ENCODE measurements at places on chromosomes 1 and 21.
A peak's percentile ranks its signal among the peaks of the same experiment; 100 is the strongest.

- DNase-seq, result no peak
Measured at GRCh38 chr1:31308036-31308435, 11.2 kb downstream of the ZCCHC17 start.

- no peak for DNase-seq
Measured at GRCh38 chr1:10745886-10746455, 50.5 kb downstream of the CASZ1 start.

DNA sequence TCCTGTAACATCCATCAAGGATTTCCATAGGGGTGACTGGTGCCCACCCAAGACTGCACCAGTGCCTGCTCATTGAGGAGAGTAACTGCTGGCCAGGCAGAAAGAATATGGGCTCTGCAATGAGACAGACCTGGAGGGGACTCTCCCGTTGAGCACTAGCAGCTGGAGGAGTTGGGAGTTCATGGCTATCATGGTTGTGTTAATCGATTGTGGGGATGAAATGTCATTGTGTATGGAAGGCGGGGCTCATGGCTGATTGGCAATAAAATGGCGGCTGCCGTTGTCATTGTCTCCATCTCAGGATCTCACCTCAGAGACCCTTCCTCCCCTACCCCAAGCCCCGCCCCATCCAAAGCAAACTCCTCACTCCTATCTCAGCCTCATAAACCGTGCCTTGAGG, 3.9 kb downstream of the TMEM125 start:
- DNase-seq, result no peak

DNA sequence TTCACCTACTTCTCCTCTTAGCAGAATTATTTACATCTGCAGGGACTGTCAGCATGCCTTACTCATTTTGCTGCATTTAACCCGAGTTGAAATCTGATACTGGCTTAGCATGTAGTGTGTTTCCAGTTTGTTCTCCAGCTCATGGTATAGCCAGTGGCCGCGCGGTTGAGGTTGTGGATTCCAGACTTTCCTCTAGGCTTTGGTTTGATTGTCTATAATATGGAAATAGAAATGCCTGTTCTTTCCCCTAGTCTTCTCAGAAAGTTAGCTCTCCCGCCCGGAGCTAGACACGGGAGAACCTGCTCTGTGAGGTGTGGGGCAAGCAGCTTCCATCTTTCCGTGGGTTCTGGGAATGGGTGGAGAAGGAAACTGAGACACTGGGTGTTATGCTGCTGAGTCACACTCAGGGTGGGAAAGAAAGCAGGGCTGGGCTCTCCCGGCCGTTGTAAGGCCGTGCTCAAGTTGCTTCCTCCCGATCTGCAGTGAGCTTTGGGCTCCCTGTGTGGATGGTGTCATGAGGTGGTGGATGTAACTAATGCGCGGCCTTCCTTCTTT, 206.8 kb upstream of the TMEM51 start:
- no peak for DNase-seq

DNA sequence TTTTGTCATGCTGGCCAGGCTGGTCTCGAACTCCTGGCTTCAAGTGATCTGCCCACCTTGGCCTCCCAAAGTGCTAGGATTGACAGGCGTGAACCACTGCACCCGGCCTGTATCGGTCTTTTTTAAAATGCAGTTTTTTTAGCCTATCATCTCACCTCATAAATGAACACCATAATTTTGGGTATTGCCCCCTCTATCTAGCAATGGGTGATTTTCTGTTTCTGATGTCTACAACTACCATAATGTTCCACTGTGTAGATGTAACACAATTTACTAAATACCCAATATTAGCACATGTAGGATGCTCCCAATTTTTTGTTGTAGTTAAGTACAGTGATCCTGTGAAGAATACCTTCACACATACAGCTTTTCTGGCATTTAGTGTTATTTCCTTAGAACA, 2.0 kb upstream of the CAMTA1 start:
- no peak for DNase-seq

- DNase-seq, result no peak
Measured at GRCh38 chr1:26075421-26076144, 8.2 kb upstream of the TRIM63 start.

- no peak for DNase-seq
Measured at GRCh38 chr1:170731566-170732251, 67.8 kb downstream of the PRRX1 start.

GRCh38 chr1:44084998-44085675, 33.5 kb upstream of the KLF17 start:
- no peak for DNase-seq

GRCh38 chr1:212007886-212008285, 27.5 kb downstream of the INTS7 start:
- no peak for DNase-seq

DNA sequence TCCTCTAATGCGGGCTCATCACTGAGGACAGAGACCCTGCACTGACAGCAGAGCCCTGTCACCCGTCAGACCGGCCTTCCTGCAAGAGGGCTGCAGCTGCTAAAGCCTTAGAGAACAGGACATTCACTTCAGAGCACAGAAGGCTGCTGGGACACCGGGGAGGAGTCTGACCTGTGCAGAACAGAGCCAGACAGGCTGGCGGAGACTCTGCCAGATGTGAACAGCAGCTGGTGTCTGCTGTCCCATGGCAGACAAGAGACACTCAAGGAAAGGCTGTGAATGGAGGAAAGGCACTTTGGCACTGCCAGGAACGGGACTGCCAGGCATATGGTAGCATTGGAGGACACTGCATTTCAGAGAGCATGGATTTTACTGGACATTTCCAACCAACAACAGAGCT, 21.4 kb downstream of the MRAP start:
- DNase-seq, result peak; percentile 67

- DNase-seq, result no peak
Measured at GRCh38 chr1:7786795-7787194, 2.7 kb downstream of the PER3 start.

DNA sequence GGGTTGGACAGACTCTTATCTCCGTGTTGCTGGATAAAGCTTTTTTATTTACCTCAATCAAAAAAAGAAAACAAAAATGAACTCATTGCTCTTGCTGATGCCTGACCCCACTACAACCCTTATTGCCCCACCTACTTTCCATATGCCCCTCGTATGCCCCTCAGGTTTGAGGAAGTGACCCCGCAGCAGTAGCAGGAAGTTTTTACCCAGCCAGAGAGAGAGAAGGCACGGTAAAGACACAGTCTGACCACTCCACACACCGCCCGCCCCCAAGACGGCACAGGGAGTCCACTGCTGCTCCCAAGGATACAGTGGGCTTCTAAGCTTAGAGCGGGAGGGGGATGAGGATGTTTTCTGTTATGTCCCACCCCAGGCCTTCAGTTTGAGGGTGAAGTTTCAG, 9.8 kb downstream of the PLEKHO1 start:
- no peak for DNase-seq

DNA sequence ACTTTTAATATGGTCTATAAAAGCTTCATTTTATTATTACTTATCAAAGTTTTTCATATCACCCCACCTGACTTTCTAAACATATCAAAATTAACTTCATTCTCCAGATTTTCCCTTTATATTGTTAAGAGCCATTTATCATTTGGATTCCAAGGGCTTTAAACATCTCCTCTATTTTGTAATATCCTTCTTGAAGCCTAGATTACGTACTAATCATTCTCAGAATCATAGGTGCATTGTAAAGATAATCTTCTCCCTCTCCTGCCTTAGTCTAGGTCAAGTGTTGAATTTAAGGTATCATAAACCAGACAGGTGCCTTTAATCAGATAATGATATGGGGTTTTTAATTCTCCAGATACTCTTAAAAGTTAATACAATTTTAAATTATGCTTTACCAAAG, 128.3 kb downstream of the LRRC40 start:
- DNase-seq, result no peak

GRCh38 chr1:224526771-224527170, 89.3 kb upstream of the CNIH3 start:
- no peak for DNase-seq

GRCh38 chr21:45423968-45424853, 19.2 kb downstream of the COL18A1 start:
- DNase-seq, result no peak

GRCh38 chr1:221228594-221228993, 349.4 kb downstream of the HLX start:
- DNase-seq, result no peak

- peak; percentile 43 for DNase-seq
Measured at GRCh38 chr1:151472856-151473731, 13.8 kb upstream of the POGZ start.

- DNase-seq, result no peak
Measured at GRCh38 chr1:218473522-218473921, 128.4 kb downstream of the TGFB2 start.

DNA sequence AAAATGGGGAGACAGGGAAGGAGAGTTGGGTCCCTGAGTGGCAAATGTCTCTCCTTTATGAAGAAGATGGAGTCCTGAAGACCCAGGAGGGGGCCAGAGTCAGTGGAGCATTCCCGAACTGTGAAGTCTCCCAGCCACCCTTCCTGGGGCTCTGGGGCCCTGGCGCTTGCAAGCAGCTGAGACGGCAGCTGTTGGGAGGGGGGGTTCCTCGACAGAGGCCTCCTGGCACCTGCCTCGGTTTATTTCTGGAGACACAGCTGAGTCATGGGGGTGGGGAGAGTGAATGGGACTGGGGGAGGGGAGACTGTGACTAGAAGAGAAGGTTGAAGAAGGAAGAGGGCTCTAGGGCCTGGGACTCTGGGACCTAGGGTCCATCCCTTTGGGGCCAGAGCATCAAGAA, 14.0 kb downstream of the NES start:
- DNase-seq, result no peak

- no peak for DNase-seq
Measured at GRCh38 chr1:95278173-95279006, 44.4 kb downstream of the RWDD3 start.

- DNase-seq, result no peak
Measured at GRCh38 chr1:169974067-169974466, 80.4 kb upstream of the SCYL3 start.

- DNase-seq, result no peak
Measured at GRCh38 chr1:202037706-202038296, 27.4 kb downstream of the ELF3 start.

DNA sequence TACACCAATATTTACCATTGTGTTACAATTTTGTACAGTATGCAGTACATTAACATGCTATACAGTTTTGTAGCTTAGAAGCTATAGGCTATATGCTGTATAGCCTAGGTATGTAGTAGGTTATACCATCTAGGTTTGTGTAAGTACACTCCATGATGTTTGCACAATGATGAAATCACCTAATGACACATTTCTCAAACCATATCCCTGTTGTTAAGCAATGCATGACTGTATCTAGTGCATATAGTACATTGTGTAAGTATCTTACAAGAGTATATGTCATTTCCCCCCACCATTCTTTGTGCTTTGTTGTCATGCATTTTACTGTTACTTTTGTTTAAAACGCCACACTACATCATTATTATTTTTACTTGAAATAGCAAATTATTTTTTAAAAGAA, 65.7 kb upstream of the RNF11 start:
- no peak for DNase-seq

- DNase-seq, result no peak
Measured at GRCh38 chr1:229224308-229224707, 46.6 kb upstream of the RAB4A start.

DNA sequence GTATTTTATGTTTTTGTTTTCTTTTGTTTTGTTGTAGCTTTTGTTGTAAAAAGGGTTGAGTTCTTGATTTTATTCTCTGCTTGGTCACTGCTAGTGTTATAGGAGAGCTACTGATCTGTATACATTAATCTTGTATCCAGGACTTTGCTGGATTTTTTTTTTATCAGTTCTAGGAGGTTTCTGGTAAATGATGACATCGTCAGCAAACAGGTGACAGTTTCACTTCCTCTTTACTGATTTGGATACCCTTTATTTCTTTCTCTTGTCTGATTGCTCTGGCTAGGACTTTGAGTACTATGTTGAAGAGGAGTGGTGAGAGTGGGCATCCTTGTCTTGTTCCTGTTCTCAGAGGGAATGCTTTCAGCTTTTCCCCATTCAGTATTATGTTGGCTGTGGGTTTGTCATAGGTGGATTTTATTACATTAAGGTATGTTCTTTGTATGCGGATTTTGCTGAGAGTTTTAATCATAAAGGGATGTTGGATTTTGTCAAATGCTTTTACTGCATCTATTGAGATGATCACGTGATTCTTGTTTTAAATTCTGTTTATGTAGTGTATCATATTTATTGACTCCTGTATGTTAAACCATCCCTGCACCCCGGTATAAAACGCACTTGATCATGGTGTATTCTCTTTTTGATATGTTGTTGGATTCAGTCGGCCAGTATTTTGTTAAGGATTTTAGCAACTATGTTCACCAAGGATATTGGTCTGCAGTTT, 905.7 kb downstream of the LTN1 start:
- no peak for DNase-seq

DNA sequence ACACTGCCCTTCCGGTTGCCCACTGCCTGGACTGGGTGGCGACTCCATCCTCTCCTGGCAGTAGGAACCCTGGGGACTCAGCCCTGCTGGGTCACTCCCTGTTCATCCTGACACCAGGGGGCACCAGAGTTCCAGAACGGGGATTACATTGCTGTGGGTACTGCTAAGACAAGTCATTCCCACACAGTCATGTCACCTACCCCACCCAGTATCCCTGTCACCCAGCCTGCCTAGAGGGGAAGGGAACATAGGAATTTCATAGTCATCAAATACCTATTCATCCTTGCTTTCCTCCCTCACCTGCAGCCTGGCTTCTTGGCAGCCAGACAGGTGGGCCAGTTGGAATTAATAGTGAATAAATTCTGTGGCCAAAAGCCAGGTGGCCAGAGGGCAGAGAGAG, 9.8 kb upstream of the SFN start:
- peak; percentile 95 for DNase-seq

DNA sequence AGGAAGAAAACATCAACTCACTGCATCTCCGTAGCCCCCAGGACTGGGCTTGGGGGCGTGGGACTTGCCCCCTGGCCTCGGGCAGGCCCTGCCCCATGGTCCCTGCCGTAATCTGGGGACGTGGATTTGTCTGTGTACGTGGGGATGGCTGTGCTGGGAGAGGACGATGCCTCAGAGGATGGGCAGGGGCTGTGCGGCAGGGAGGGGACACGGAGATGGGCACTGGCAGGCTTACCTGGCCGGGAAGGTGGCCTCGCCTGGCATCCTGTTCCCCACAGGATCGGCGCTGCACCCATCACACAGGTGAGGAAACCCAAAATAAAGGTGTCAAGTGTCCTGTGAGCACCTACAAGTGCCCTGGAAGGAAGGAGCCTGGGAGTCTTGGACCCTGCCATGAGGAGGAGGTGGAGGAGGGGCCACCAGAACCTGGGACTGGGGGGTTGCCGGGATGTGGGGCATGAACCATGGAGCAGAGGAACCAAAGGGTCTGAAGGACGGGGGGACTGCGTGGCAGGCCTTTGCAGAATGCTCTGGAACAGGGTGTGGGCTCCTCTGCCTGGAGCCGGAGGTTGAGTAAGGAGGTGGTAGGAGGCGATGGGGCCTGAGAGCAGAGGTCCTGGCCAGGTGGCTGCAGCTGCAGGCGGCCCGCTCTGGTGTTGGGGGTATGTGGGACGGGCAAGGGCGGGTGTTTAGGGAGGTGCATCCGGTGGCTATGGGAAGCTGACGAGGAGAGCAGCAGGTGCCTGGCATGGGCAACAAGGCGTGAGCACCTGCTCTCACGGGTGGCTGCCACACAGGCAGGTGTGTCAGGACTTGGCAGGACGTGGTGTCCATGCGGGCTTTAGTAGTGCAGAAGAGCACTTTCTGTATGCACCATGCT, 27.8 kb upstream of the LRRC3 start:
- DNase-seq, result no peak

Measured in glutamatergic neuron (in vitro differentiated cells).